ENCODE measurements at places on chromosomes 2 and 18. TPM values are rescaled to one million over a fixed set of nuclear protein-coding genes. Genes with fewer than 3 reads are reported as not detected.

IGFBP5 gene
- total RNA-seq = 541 TPM

CHRND gene
- total RNA-seq = not detected

LCT gene
- not detected for total RNA-seq

ACMSD gene
- total RNA-seq = not detected
